ENCODE measurements at places on chromosomes 1 and 21.

DNA sequence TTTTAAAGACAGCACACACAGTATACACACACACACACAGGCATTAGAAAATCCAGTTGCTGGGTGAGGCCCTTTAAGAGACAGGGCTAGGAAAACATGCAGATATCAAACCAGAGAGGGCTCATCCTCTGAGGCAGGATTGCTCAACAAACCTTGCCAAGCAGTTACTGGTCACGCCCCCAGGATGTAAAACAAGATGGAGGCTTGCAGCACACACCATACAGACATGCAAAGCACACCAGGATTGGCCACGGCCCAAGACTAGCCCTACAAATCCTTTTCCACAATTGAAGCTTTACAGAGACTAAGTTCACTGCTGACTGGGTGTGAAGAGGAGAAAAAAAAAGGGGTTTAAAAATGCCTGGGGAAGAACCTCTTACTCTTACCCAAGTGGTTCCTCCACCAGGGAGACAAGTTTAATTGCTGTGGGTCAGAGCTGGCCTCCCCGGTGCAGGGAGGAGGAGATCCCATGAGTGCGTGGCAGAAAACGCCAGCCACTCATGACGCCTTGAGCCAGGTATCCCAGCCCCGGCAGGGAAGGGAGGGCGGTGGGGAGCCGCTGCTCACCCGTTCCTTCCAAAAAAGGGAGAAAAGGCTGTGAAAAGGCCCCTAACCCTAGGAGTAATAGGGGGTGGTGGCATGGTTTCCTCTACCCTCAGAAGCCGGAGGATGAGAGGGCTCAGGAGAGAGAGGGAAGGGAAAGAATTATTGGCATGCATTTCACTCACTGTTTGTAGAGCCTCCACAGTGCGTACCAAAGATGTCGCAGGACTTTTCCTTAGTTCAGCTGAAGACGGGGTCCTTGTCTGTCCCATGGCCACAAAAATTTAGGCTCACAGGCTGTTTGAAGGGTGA is 594.6 kb upstream of the ZP4 start:
- DNase-seq: peak; percentile 51

GRCh38 chr1:36199934-36200741 is 24.1 kb upstream of the THRAP3 start:
- DNase-seq: peak; percentile 28

- no peak for DNase-seq
These were observed 2.3 kb downstream of the LHX9 start for GRCh38 chr1:197919346-197920066.

GRCh38 chr1:31977385-31978131 is 36.1 kb upstream of the KHDRBS1 start:
- peak; percentile 92 for DNase-seq

DNA sequence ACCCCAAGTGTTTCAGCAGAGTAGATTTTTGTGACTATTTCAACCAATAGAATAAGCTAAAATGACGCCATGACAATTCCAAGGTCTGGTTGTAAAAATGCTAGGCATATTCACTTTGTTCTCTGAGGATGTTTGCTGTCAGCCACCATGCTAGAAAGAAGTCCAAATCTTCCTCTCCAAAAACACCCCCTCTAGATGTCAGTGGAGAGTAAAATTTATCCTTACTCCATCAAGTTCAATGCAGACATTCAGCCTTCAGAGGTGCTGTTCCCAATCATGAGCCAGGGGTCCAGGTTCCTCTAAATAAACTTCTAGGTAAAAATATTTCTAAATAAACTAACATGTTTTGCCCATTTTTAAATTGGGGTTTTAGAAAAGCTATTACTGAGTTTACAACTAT is 395.4 kb upstream of the ADAMTS5 start:
- DNase-seq: peak; percentile 22

GRCh38 chr1:167412072-167412471 is 106.3 kb downstream of the CD247 start:
- no peak for DNase-seq

GRCh38 chr1:198909973-198910372 is 271.1 kb downstream of the PTPRC start:
- DNase-seq: peak; percentile 59

DNA sequence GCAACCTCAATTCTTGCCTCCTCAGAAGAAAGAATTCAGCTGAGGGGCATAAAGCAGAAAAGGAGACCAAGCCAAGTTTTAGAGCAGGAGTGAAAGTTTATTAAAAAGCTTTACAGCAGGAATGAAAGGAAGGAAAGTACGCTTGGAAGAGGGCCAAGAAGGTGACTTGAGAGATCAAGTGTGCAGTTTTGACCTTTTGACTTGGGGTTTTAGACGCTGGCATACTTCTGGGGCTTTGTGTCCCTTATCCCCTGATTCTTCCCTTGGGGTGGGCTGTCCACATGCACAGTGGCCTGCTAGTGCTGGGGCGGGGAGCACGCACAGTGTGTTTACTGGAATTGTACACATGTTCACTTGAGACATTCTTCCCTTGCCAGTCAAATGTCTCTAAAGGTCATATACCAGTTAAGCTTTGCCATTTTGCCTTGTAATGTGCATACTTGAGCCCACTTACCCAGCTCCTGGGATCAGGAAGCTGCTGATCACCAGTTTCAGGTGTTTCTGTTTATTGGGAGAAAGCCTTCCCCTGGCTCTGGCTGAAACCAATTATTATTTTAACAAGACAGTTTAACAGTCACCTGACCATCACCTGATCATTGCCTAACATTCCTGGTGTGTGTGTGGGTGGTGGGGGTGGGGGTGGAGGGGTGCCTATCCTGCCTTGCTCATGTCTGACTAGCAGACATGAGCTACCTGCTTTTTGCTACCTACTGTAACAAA is 36.2 kb downstream of the UTP25 start:
- DNase-seq: no peak

GRCh38 chr21:41183575-41183974 is 15.6 kb downstream of the BACE2 start:
- DNase-seq: no peak
